ENCODE measurements at places on chromosomes 7 and 10. TPM values are rescaled to one million over a fixed set of nuclear protein-coding genes. Genes with fewer than 3 reads are reported as not detected.
A peak's percentile ranks its signal among the peaks of the same experiment; 100 is the strongest.

DNA sequence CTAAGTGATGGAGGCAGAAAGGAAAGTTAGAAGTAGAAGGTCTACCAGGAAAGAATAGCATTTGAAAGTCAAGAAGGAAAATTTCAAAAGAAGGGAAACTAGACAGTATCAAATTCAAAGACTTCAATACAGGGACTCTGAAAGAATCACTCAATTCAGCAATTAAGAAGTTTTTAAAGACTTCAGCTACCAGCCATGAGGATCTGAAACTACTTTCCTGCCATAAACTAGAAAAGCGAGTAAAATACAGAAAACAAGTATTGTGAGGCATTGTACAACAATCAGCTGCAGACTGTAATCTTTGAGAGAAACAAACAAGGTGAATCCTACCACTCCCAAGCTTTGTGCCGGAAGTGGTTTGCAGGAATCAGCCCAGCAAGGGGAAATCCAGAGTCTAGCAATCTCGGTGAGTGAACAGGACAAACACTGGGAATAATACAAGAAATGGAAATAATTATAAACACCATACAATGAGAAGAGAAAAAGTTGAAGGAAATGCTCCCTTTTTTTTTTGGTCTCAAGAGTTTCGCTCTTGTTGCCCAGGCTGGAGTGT lies 62.4 kb downstream of the ARHGAP12 start:
- H3K4me3 ChIP-seq: no peak overlapping the region
- no peak overlapping the region for H3K27ac ChIP-seq
- no peak for DNase-seq
- H3K27me3 ChIP-seq: no peaks in the 10 kb centered on the region

DNA sequence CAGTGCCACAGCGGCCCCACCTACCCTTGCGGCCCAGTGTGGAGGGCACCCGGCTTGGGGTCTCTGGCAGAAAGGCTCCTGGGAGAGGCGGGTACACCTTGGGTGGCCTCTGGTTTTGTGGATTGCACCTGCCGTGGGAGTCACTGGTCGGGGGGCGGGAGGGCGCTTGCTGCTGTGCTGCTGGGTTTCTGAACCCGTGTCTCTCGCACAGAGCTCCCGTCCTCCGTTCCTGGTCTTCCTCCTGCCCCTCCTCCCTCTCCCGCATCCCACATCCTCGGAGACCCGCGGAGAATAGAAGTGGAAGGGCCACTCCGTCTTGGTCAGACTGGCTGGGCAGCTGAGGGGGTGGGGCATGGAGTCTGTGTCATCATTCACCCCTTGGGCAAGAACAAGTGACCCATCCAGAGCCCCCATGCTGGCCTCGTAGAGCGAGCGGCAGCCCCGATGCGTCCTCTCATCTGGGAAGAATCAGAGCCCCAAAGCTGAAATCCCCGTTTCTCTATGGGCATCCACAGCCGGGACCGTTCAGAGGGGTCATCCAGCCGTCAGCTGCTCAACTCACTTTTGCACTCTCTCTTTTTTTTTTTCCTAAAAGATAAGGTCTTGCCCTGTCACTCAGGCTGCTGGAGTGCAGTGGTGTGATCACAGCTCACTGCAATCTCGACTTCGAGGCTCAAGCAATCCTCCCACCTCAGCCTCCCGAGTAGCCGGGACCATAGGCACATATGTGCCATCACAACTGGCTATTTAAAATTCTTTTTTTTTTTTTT lies 4.0 kb downstream of the MAFK start:
- no peaks in the 10 kb centered on the region for H3K27me3 ChIP-seq
- peaks cover 17% of the 10 kb centered on the region for H3K4me1 ChIP-seq
- peak overlapping the region; percentile 92 for H3K27ac ChIP-seq
- peak; percentile 78 for DNase-seq

GRCh38 chr7:50303335-50304128 lies 984 bp upstream of the IKZF1 start:
- H3K27ac ChIP-seq: peak overlapping the region; percentile 95
- DNase-seq: peak; percentile 93
- no peaks in the 10 kb centered on the region for H3K27me3 ChIP-seq
- H3K4me1 ChIP-seq: peaks cover 37% of the 10 kb centered on the region
- H3K36me3 ChIP-seq: no peaks in the 10 kb centered on the region

Gene LRRN3
- 0.28 TPM for total RNA-seq

DNA sequence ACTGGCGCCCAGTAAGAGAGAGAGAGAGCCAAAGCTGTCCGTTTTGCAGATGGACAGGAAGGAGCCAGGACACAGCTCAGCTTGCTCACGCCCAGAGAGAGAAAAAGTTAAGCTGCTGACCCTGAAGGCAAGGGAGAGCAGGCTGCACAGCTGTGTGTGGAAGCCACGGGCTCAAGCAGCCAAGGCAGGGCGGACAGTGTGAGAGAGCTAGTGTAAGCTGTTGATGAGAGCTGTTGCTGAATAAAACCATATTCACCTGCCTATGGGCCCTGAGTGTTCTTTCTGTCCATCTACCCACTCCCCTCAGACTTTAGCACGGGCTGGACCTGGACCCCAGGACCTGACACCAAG lies 5.4 kb downstream of the INMT start:
- no peak for DNase-seq
- H3K27ac ChIP-seq: no peak overlapping the region
- peaks cover 25% of the 10 kb centered on the region for H3K4me1 ChIP-seq
- no peak overlapping the region for H3K4me3 ChIP-seq
- no peaks in the 10 kb centered on the region for H3K27me3 ChIP-seq

Gene CAMK1D
- 30.1 TPM for total RNA-seq

Gene OPN1SW
- total RNA-seq: not detected

- no peak for DNase-seq
- H3K36me3 ChIP-seq: no peaks in the 10 kb centered on the region
- H3K4me3 ChIP-seq: no peak overlapping the region
These were observed 376.0 kb downstream of the LRMDA start for GRCh38 chr10:75807456-75807855.

- no peak for DNase-seq
- H3K4me1 ChIP-seq: no peaks in the 10 kb centered on the region
- no peak overlapping the region for H3K4me3 ChIP-seq
These were observed 14.5 kb upstream of the LRRC72 start for GRCh38 chr7:16512097-16512496.

Gene FKBP6
- not detected for total RNA-seq

- H3K4me1 ChIP-seq: peaks cover 9% of the 10 kb centered on the region
- no peak overlapping the region for H3K27ac ChIP-seq
- no peaks in the 10 kb centered on the region for H3K27me3 ChIP-seq
- no peak overlapping the region for H3K4me3 ChIP-seq
- H3K36me3 ChIP-seq: no peaks in the 10 kb centered on the region
These were observed 169.6 kb downstream of the SRPK2 start for GRCh38 chr7:105218939-105219770.

Gene INPP5A
- total RNA-seq: 36.3 TPM

DNA sequence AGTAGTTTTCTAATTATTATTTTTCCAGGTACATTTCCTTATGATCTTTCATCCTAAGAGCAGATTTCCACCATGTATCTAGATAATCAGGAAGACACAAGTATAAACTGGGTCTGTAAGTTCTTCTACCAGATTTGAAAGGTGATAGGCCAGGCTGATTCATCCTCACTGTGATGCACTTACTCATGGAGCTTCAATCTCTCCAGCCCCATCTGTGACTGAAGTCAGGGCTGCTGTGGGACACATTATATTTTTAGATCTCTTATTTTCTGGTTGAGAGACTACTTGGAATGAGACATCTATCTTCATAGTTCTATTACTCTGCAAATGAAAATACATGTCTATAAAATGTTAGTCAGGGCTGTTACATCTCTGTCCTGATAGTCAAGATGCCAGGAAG lies 85.5 kb upstream of the SLC25A13 start:
- no peaks in the 10 kb centered on the region for H3K36me3 ChIP-seq
- H3K4me1 ChIP-seq: no peaks in the 10 kb centered on the region
- H3K27ac ChIP-seq: no peak overlapping the region

DNA sequence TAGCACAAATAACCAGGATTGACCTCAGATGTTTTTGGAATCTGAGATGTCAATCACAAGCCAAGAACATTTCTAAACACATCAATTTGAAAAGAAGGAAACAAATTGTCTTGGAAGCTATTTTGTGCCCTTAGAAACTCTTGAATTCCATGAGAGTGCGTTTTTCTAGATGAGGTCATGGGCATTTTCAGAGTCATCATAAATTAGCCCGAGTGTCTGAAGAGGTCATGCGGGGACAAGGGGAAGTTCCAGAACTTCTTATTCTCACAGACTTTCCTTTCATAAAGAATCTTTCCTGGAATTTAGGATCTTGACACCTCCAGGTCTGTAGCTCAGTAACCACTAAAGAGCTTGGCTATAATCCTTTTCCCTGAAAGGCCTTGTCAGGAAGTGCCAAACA lies 28.2 kb downstream of the IL2RA start:
- DNase-seq: no peak
- no peaks in the 10 kb centered on the region for H3K27me3 ChIP-seq
- no peaks in the 10 kb centered on the region for H3K36me3 ChIP-seq
- H3K27ac ChIP-seq: peak overlapping the region; percentile 63

Gene SLC26A3
- total RNA-seq: not detected

GRCh38 chr10:132827861-132828539 lies 42.1 kb upstream of the NKX6-2 start:
- no peak overlapping the region for H3K27ac ChIP-seq
- H3K36me3 ChIP-seq: no peaks in the 10 kb centered on the region
- H3K4me1 ChIP-seq: no peaks in the 10 kb centered on the region

Data from spleen (tissue), 13 donors.